Neural progenitor cell (in vitro differentiated cells): ENCODE measurements at places on chromosomes 13 and 19. TPM values are rescaled to one million over a fixed set of nuclear protein-coding genes. Genes with fewer than 3 reads are reported as not detected.

The KLK10 gene
- total RNA-seq: 1.9 TPM in 1 of 2 replicates, not detected in the other

DNA sequence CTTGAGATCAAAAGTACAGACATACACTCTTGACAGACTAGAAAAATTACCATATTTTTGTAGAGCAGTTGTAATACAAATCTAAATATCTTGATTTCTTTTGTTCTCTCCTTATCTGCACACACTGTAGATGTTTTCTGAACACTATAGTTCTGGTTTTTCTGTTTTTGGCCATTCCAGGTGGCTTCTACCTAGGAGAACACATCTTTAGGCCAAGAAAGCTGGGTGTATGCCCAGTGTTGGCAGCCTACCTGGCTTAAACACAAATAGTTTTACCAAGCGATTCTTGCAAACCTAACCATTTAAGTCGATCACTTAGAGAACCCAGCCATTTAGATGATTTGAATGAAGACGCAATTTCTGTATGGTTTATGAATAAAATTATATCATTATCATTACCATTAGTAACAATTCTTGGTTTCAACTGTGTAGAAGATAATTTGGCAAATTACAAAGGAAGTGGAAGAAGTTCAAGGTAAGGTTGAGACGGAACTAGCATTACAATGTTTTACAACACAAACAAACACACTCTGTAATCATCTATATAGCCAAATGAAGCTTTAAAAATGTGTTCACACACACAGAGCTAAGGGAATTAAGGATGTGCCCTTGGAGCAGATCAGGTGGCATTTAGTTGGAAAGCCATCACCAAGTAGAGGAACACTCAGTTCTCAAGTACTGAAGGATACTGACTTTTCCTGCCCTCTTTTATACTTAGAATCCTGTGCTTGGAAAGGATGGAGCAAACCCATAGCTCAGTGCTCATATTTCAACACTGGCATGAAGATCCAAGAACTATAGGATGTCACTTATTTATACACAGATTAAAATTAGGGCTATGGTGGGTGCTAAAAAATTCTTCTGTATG, 36.2 kb downstream of the ERCC5 start:
- DNase-seq: no peak

DNA sequence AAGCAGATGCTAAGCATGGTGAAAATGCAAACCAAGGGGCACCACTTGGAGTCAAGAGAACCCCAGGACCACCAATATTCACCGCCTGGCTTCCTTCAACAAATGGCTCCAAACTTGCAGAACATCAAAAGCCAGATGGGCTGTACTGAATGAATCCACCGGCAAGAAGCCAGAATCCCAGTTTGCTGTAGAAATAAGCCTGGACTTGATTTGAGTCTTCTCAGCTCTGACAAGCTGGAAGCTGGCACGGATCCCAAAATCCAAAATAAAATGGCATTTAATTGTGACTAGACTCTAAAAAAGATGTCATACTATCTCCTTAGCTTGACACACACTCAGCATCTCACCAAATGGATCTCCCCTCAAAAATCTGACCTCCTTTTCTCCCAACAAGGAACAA, 11.9 kb downstream of the EFNB2 start:
- DNase-seq: no peak

- DNase-seq: no peak
Observed at GRCh38 chr13:85009447-85009846, 789.8 kb downstream of the SLITRK6 start.

The TMEM221 gene
- total RNA-seq: 0.17 and 2.2 TPM in 2 replicates

The PRKD2 gene
- total RNA-seq: 14.9 and 22.2 TPM in 2 replicates

DNA sequence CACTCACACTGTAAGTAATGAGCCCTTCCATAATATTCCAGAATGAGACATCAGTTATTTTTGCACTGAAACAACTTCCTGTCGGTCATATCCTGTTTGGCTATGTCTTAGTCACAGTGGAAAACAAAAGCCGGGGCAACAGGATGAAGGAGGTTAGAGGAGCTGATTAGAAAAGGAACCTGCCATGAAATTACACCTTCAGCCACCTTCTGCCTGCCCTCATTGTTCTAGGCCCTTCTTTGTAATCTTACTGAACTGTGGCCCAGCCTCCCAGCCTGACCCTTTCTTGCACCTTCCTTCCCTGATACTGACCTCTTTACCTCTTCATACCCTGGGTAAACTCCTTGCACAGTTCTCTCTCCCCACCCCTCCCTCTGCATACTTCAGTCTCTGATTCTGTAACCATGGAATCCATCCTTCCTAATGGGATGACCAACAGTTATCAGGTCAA, 67.3 kb downstream of the DOCK9 start:
- DNase-seq: no peak

GRCh38 chr13:65417953-65418352, 1812.2 kb downstream of the PCDH9 start:
- DNase-seq: no peak

The DIRAS1 gene
- 2.7 and 4.2 TPM in 2 replicates for total RNA-seq

DNA sequence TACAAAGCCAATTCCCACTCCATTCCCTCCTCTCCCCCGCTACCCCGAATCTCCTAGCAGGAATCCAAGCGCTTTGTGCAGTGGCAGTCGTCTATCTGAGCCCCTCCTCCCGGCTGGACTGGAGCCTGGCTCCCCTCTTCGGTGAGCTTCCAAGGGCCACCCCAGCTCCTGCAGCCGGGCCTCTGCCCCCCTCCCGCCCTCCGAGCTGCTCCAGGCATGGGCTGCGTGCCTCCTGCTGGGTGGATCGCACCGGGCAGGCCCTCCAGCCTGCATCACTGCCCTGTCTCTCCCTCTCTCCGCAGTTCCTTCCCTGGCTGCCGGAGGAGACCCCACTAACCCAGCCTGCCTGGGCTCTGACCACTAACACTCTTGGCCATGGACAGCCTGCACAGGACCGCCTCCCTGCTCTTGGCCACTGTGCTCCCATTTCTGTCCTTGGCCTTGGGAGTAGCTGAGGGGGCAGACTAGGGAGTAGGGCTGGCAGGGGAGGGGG, 12.9 kb upstream of the LENG8 start:
- peak; percentile 60 for DNase-seq

The SIGLECL1 gene
- total RNA-seq: not detected in 2 replicates

DNA sequence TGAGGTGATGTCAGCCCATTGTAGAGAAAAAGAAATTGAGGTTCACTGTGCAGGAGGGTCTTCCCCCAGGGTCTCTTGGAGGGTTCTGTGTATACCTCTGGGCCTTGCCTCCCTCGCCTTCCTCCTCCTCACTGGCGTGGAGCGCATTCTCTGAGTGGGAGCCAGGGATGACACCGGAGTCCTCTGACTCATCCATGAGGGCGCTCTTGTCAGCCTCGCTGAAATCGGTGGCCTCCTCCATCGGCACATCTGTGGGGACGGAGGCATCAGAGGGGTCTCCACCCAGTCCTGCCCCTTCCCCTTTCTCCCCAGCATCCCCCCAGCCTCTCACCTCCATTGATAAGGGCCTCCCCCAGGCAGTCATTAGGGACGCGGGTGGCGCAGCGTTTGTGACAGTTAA, 16.2 kb downstream of the PRKD2 start:
- no peak for DNase-seq

The HIPK4 gene
- total RNA-seq: 0.34 TPM in 1 of 2 replicates, not detected in the other

DNA sequence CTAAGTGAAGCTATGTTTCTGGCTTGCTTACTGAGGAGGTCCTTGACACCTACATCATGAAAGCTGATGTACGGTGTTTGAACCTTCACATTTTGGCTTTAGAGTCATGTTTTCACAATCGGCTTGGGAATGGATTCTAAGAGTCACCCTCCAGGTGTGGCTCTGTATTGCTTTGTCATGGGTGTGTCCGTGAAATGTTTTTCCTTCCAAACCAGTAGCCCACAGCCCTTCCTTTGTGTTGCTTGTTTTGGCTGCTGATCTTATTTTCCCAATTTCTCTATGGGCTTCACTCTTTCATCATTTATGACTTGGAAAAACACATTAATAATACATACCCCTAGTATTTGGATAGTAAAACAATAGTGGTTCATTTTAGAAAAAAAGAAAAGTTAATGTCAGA, 240.6 kb downstream of the GGACT start:
- DNase-seq: no peak

The IL4I1 gene
- 0.56 TPM in 1 of 2 replicates, not detected in the other for total RNA-seq

DNA sequence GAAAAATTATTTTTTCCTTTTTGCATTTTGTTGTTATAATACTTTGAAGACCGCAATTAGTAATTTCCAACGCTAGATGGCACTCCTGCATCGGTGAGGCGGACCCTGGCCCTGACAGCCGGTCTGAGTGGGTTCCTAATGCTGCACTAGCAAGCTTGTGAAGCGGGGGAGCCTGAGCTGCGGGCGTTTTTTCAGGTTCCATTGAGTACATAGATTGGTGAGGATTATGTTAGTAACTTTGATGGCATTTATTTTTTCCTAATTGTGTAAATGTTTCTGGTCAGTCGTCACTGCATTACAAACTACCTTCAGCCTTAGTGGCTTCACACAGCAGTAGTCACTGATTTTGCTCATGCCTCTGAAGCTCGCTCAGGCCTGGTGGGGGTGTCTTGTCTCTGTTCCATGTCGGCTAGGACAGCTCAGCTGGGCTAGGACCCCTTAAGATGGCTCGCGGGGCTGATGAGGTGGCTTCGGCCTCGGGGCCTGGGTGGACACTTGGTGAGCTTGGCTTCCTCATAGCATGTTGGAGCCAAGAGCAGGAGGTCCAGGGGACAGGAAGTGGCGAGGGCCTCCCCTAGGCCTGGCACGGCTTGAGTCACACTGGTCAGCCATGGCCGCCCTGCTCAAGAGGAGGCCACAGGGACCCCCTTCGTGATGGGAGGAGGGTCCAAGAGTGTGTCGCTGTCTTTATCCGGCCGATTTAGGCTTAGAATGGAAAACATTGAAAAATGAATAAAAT, 25.0 kb downstream of the ERCC5 start:
- peak; percentile 80 for DNase-seq

The ZNF763 gene
- total RNA-seq: 10.0 and 17.7 TPM in 2 replicates
